ENCODE measurements at places on chromosomes 1 and 21.

DNA sequence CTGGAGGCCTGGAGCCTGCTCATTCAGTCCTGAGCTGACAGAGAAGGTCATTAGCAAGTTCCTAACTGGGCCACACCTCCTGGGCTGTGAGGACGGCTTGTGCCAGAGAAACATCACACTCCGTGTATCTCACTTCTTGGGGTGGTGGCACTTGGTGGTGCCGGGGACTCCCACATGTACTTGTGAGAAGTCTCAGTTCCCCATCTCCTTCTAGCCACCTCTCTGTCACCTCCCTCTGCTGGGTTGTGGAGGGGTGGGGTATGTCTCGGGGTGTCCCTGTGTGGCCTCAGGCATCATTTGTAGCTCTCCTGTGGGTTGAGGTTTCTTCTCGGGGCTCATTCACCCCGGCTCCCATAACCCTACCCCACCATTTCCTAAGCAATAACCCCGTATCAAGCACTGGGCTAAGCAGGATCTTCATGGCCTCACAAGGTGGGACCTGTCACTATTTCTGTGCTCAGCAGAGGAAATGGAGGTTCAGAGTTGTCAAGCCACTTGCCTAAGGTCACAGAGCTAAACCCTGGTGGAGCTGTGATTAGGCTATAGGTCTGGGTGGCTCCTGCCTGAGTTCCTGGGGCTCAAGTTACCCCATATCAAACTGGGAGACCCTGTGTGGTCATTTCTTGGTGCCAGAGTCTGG, 62.5 kb downstream of the UBIAD1 start:
- DNase-seq = no peak

DNA sequence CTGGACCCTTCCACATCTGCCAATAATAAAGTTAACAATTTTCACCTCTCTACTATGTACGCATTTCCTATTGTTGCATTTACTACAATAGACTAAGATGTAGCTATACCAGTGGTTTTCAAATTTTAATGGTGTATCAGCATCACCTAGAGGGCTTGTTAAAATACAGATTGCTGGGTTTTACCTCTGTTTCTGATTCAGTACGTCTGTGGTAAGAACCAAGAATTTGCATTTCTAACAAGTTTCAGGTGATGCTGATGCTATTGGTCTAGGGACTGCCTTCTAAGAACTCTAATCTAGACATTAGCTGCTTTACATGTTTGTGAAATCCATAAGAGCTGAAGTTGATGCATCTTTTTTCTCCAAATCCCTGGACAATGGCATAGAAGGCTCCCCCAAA, 59.7 kb downstream of the ERICH3 start:
- no peak for DNase-seq

DNA sequence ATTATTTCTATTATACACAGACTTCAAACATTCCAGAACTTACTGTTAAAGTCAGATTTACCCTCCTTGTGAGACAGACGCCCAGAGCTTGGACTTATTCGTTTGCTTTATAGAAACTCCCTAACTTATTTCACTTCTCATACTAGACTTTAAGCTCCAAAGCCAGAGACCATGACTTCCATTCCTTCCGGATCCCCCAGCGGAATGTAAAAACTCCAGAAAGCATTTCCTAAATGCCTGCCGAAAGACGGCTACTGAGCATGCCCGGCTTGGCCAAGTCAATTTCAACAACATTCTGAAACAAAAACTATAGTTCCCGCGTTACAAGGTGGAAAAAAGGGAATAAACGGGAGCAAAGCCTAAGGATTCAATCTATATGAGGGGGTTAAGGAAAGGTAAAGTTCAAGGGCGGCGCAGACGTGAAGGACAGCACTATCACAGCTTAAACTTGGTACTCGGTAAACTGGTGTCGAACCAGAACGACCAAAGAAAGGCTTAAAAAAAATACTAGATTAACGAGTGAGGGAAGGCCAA, 1.1 kb downstream of the USP48 start:
- no peak for DNase-seq

DNA sequence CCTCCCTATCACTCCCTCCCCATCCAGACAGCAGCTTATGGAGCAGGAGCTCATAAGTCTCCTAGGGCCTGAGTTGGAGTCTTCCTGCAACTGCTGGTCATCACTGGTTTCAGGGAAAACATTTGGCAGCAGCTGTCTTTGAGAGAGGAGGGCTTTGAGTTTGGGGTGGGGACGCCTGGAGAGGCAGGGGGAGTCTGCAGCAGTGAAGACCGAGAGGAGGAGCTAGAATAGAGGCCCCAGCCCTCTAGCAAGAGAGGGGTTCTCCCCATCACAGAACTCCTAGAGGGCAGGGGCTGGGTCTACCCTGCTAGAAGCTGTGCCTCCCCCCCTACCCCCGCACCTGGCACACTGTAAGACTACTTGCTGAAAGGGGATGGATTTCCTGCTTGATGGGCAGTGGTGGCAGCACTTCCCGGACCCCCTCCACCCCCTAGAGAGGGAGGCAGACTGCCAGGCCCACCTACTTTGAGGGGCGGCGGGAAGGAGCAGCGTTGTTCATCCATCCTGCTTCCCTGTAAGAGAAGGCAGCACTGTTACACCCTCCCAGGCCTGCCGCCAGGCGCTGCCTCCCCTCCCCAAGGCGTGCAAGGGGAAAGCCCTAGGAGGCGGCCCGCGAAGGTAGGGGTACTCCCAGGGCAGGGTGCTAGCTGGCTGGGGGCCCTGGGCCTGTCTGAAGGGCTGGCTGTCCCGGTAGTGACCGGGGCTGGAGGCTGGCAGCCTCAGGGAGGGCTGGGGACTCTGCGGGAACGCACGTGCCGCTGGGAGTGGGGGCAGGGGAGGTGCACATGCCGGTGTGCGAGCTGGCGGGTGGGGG, 50.4 kb downstream of the RAP1GAP start:
- DNase-seq = no peak

DNA sequence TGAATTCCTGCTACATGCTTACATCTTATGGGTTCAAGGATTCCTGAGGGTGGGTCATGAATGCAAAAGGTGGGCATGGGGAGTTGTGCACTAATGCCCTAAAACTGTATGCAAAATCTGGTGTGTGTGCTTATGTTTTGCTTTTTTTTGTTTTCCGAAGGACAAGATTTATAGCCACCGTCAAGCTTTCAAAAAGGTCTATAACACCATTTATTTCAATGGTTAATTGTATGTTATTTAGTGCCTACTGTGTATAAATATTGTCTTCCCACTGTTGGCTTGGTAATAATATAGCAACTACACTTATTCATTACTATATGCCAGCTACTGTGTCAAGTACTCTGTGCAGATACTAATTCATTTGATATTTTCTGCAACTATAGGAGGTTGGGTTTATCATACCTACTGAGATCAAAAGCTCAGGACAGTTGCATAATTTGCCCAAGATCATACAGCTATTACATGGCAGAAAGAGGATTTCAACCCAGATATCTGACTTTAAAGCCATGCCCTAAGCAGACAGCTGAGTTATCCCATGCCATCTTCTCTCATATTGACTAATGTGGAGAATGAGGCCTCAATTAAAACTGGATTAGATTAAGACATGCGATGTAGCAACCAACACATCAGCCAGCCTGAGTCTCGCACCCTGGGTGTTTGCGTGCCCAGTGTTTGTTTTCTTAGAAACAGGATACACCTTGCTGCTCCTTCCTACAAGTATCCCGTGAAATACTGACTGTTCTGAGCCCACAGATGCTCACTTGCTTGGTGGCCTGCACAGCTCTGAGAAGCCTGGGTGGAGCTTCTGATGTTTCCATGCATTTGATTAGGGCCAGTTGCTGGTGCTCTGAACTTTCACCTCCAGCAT, 34.6 kb downstream of the GADD45A start:
- no peak for DNase-seq

DNA sequence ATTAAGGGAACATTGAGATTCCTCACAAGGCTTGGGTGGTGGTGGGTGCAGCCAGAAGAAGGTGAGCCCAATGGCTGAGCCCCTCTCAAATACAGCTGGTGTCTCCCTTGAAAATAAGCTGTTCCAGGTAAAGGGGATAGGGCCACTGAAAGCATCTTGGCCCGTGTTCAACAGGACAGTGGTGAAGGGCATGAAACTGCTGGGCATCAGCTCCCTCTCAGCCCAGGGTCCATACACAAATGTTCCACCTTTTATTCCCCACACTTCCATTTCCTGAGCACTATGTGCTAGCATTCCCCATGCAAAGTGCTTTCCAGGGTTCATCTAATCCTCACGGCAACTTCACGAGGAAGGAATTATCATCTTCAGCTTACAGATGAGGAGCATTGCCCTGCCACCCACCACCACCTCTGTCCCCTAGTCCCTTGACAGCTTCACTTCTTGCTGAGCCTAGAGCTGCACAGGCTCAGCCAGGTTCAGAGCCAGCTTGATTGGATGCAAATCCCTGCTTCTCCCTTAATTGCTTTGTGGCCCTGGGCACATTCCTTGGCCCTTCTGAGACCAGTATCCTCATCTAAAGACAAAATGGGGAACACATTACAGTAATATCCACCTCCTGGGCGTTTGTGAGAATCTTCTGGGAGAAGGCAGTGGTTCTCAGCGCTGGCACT, 9.6 kb downstream of the TAGLN2 start:
- DNase-seq = peak; percentile 93
